ENCODE measurements at places on chromosomes 16 and 17.

GRCh38 chr16:83458612-83459011, 349.2 kb upstream of the HSBP1 start:
- no peak for DNase-seq

- no peak for DNase-seq
Observed at GRCh38 chr17:73156887-73157520, 7.8 kb upstream of the SSTR2 start.

DNA sequence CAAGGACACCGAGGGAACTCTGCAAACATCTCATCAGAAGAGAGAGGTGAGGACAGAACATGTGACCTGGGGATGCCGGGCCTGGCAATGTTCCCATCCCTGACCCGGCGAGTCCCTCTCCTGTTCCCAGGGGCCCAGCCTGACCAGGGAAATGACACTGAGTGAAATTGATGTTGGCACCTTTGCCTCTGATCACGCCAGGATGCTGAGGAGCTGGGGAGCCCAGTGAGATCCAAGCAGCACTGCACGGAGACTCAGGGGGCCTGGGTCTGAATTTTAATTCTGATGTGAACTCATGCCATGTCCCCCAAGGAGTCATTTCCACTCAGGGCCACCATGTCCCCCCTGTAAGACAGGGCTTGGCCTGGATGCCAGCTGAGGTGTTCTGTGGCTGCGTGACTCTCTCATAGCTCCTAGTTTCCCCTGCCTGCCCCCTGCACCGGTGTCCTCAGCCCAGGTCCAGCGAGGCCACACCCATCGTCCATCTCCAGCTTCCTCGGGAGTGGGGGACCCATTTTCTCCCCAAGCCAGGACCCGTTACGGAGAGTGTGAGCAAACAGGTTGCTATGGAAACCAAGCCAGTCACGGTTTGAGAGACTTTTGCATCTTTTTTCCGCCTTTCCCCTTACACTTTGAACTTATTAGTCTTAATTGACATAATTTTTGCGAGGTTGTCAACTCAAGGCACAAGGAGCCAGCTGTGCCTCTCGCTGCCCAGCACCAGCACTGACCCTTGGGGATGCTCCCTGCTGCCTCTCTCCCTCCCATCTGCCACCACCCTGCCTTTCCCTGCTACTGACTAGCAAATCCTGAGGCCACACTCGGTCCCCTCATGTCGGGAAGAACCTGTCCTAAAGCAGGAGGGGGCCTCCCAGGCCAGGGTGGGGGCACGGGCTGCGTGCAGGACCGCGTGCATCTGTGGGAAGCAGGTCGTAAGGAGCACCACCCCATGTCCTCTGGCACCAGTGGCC, 150.0 kb downstream of the SDK2 start:
- DNase-seq: no peak

GRCh38 chr16:87541147-87541871, 48.5 kb upstream of the ZCCHC14 start:
- DNase-seq: no peak

GRCh38 chr16:80142281-80142680, 398.5 kb upstream of the DYNLRB2 start:
- no peak for DNase-seq

Data from Jurkat, Clone E6-1 (cell line).